ENCODE measurements at places on chromosomes 12 and 14. TPM values are rescaled to one million over a fixed set of nuclear protein-coding genes. Genes with fewer than 3 reads are reported as not detected.

MYF6 gene
- total RNA-seq, result not detected

GRCh38 chr14:82805892-82806825 is 1272.5 kb upstream of the SEL1L start:
- DNase-seq, result no peak

DNA sequence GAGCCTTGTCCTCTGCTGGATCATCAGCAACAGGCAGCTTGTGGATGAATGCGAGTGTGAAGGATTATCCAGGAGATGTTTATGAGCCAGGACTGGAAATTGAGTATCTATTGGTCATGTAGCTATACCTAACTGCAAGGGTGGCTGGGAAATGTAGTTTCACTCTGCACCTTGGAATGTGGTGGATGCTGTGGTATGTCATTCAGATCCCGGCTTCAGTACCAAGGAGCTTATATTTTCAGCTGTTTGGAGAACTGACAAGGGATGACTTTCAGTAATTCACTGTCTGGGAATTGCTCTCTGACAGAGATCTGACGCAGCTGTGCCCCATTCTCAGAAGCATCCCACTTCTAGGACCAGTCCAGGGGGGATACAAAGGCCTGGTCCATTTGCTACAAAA is 792.3 kb upstream of the NOVA1 start:
- DNase-seq, result no peak

- DNase-seq, result no peak
Measured at GRCh38 chr12:94969424-94969823, 34.1 kb downstream of the NDUFA12 start.

GRCh38 chr12:49667325-49668090 is 39.7 kb downstream of the FMNL3 start:
- DNase-seq, result no peak

DNA sequence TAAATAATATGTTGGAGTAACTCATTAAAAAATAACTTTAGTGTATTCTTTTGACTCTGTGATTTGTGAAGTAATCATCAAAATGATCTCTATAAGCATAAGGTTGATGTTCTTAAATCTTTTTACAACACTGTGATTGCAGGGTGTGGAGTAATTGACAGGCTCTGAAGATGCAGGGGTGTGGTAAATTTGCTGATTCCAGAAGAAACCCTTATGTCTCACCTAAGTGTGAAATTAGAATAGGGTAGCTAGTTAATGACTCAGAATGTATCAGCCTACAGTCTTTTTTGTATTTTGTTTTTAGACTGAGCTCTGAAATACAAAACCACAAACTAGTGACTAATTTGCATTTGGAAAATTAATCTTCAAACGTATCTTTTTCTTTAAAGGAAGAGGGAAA is 5.9 kb downstream of the PRPF39 start:
- DNase-seq, result no peak

TCL1B gene
- not detected for total RNA-seq

GRCh38 chr12:25186788-25187402 is 8.1 kb downstream of the DNAI7 start:
- DNase-seq, result peak; percentile 61

GRCh38 chr14:61927060-61927459 is 164.8 kb downstream of the SNAPC1 start:
- no peak for DNase-seq

DNA sequence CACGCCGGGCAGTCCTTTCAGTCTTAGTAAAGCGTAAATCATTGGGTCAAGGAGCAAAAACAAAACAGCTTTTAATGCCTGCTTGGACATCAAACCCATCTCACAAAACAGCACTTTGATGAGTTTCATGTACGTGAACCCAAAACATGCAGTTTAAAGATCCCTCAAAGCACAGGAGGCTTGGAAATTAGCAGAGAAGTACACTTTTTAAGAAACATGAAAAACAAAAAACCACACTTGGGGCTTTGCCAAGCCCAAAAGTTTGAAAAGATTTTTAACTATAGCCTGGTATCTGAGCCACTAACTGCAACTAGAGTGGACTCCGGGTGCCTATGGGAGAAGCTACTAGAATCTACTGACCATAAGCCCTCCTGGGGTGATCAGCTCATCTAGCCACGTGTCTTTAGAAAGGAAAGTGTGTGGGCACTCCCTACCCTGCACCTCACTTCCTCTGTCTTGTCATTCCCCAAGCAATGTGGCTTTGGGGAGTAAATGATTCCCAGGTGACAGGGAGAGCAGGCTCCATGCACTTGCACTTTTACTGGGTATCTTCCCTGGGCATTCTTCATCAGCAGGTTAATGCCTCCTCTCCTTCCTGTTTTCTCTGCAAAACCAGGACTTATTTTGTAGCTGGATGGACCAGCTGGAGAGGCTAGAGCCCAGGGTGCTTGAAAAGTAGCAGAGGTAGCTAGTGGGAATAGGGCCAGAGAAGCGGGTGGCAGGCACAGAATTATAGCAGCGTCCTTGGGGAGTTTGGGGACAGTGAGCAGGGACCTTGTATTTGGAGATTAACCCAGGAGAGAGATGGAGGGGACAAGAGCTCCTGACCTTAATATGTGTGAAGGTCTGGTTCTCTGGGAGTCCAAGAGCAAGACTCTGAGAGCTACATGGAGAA is 339.3 kb downstream of the BCL11B start:
- DNase-seq, result peak; percentile 54

DNA sequence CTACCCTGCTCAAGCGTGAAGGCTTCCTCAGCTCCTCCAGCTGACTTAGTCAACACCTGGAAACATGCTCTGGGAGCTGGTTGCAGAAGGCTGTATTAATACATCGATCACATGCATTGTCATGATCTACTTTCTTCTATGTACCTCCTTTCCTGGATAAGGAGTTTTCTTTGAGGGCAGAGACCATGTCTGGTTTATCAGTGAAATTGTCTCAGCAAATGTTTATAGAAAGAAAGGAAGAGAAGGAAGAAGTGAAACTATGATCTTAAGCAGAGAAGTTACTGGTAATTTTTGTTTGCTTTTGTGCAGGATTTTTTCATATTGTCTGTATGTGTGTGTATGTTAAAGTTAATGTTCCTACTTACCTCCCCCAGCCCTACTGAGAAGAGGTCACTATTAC is 4.5 kb downstream of the DYRK4 start:
- no peak for DNase-seq

- DNase-seq, result no peak
Measured at GRCh38 chr14:100796946-100797345, 29.0 kb upstream of the MEG3 start.

DNA sequence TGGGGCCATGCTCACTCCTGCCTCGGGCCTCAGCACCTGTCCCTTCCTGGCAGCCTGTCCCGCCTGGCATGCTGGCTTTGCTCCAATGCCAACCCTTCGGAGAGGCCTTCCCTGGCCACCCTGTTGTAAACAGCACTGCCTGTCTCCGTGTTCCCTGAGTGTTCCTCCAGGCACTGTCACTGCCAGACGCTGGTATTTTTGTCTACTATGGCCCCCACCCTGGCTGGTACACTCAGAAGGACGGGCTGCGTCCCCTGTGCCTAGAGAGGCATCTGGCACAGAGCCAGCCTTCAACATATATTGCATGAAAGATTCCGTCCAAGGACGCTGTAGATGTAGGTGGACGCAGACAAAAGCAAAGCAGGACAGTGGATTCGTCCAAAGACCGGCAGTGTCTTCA is 2.7 kb upstream of the ASPG start:
- no peak for DNase-seq

MYRFL gene
- not detected for total RNA-seq
